Hippocampal formation (tissue), 2 donors: ENCODE measurements at places on chromosomes 6 and 20.

DNA sequence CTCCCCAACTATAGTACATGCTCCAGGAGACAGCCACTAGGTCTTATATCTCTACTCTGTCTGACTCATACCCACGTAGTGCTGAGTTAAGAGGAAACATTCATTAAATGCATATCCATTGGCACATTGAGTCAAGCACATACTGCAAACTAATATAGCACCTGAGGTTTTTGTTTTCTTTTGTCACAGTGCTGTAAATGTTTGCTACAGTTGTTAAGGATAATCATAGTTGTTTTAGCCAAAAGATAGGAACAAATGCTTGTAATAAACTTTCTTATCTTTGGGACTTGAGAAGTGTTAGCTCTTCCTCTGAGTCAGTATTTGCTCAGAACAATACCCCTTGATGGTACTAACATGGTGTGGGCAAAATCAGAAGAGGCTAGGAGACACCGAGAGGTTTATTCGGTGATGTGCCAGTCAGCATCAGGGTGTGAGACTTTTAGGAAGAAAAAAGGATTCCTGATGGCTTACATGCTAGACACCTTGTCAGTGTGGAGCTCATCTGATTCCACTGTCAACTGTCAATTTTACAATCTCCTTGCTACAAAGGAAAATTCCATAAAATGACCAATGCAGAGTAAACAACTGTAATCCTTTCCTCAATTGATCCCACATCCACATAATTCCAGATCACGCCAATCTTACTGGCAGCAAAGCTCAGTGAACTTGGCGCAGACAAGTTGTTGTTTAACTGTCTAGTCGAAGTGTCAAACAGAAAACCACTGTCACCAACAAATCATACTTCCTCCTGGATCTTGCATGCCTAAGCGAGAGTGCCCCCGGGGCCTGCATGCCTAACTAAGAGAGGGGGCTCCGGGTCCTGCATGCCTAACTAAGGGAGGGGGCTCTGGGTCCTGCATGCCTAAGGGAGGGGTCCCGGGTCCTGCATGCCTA is 36.1 kb downstream of the ELOVL2 start:
- DNase-seq, result no peak

GRCh38 chr6:111114087-111114443 is 26.8 kb downstream of the SLC16A10 start:
- no peak for DNase-seq

DNA sequence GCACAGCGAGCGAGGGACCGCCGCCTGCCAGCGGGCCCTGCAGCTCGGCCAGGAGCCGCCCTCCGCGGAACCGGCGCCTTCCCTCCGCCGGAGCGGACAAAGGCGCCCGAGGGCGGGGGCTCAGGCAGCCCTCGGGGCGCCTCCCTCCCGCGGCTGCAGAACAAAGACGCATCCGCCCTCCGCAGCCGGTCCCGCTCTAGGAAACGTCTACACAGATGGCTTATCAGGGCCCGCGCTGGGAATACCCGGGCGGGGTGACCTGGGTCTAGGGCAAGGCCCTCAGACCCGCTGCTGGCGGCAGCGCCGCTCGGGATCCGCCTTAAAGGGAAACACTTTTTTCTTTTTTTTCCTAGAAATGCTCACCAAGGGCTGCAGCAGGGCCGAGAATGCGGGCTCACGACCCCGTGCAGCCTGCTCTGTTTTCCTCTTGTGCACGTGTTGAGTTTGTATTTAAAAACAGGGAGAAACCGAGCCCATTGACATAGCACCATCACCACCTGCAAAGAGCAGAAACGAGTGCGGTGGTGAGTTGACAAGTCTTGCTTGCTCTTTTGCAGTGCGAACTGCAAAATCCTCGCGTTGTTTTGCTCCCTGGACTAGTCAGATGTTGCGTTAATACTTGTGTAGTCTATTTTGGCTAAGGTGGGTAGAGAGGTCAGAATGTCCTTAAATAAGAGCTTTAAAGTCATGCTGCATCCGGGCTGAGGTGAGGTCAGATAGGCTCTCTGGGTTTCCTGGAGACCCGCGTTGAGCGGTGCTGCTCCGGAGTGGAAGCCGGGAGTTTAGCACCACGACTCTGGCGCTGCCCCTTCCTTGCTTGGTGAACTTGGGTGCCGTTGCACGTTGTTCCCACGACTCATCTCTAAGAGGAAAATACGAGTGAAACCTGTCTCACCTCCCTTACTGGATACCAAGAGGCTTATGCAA is 1.1 kb upstream of the RPS6KA2 start:
- DNase-seq, result peak; percentile 79

- no peak for DNase-seq
Observed at GRCh38 chr20:37956107-37956585, 53.2 kb downstream of the VSTM2L start.

DNA sequence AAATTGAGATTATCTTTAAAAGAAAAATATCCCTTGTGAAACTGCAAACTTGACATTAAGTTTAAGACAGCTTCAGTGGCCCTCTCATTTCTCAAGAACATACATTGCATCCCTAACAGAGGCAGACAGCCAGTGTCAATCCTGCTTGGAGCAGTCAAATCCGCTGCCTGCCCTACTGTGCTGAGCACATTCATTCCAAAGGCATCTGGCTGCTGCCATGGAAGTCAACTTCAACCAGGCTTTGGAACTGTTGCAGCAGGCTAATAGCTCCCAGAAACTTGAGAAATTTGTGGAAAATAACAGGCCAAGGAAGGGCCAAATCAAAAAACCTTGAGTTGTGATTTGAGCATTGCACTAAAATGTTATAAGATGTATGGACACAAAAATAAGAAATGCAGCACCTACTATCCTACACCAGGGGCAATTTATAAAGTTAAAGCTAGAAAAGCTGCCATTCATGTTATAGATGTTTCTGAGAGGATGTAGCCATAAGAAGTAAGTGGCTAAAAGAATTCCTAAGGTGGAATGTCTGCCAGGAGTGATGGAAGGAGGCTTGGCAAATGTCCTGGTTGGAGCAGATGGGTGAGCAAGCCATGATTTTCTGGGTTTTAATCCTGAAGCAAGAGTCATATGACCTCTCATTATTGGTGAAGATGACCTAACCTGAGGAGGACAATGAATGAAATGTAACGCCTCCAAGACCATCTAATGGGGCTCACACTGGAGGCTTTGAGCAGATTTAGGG is 31.4 kb upstream of the HAO1 start:
- DNase-seq, result no peak

- DNase-seq, result no peak
Observed at GRCh38 chr6:28489366-28490204, 26.0 kb downstream of the GPX6 start.
